ENCODE measurements at places on chromosomes 16 and 17.

DNA sequence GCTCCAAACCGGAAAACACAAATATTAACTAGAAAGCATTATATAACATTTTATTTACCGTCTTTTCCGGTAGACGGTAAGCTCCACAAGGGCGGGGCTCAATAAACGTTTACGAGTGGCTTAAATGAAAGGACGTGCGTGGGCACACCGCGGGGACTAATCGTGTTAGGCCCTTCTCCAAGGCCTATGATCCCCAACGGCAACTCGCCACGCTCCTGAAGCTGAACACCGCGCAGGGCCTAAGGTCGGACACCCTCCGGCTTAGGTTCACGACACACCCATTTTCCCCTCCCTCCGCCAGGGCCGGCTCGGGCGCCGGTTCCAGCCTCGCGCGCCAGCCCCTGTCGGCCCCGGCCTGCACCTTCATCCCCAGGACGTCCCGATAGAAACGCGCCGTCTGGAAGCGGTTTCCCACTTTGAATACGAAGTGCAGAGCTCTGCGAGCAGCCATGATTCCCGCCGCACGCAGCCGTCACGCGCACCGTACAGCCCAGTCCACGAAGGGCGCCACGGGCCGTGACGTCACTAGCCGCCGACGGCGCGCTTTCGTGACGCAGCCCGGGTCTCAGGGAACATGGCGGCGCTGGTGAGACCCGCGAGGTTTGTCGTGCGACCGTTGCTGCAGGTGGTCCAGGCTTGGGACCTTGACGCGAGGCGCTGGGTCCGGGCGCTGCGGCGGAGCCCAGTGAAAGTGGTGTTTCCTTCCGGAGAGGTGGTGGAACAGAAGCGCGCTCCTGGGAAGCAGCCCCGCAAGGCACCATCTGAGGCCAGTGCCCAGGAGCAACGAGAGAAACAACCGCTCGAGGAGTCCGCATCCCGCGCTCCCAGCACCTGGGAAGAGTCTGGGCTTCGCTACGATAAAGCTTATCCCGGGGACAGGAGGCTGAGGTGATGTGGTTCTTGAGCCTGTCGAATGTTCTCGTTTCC lies at the start of the genes GLOD4 and MRM3:
TSS of gene GLOD4 (minus strand) at position 476 of the 927 bp plus-strand sequence. CDS start at position 451, 25 bp downstream.
TSS of gene MRM3 (plus strand) at position 549 of the 927 bp plus-strand sequence. CDS start at position 575, 26 bp downstream.
- peak; percentile 83 for DNase-seq

DNA sequence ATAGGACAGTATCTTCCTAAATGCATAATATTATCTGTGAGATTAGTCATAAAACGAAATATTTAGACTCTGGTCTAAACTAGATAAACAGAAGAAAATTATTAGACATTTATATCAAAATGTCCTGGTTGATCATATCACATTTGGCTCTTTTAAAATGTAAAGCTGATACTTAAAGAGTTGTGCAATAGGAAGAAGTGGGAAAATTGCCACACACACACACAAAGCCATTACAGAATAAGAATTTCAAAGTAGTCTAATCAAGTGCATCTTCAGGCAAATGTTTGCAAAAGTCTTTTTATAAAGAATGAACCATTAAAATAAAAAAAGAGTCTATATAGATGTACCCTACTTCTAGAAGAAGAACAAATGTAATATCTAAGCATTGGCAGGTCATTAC lies 301.7 kb downstream of the KIF2B start:
- DNase-seq, result no peak

DNA sequence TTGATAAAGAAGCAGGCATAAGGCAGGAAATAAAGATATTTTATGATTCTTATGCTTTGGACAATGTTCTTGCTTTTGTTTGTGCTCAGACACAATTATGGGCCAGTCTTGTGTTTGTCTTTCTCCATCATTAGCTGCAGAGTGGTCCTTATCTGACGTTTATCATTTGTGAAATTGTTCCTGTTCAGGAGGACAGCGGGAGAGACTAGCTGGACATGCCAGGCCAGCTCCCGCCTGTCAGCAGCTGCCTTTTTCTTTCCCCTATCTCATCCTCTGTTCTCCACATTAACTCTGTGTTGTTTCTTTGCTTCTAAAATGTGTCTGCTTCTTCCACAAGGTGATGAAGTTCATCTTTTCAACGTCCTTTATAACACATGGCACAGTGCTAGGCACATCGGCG lies 333.5 kb downstream of the NPIPA8 start:
- DNase-seq, result no peak

DNA sequence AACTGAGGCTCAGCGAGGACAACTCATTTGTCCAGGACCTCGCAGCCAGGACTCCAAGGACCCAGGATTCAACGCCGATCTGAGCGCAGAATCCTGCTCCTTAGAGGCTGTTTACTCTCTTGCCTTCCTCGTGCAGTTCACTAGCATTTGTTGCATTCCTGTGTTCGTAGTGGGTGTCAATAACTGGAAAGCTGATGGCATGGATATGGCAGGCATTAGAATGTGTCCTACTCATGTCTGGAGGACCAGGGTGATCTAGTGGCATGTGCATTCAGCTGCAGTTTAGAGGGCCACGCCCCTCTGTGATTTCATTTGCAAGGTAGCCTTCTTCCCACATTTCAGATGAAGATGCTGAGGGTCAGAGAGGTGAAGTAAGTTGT lies 510 bp downstream of the CRISPLD2 start:
- no peak for DNase-seq

GRCh38 chr17:59811209-59811608 lies 81.5 kb downstream of the TUBD1 start:
- DNase-seq, result no peak

DNA sequence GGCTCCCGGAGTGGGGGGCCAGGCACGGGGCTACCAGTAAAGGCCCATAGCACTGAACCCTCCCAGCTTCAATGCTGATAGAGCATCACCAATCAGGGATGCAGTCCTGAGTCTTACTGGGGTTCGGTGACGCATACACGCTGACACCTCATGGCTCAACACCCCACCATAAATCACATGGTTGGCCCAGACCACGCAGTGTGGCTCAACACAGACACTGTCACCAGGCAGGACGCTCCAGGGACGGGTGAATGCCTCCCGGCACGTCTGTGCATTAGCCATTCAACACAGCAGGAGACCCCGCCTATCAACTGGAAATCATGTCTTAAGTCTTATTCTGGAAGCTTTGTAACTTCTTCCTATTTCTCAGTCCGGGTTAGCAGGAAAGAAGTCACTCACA lies 35.0 kb downstream of the NECAB2 start:
- no peak for DNase-seq

GRCh38 chr17:78499715-78500540 lies 77.3 kb downstream of the DNAH17 start:
- no peak for DNase-seq
